ENCODE measurements at places on chromosomes 7 and 10.

- DNase-seq, result no peak
Measured at GRCh38 chr7:144454-144826, 47.9 kb upstream of the FAM20C start.

- DNase-seq, result no peak
Measured at GRCh38 chr7:95859429-95859828, 87.1 kb downstream of the DYNC1I1 start.

DNA sequence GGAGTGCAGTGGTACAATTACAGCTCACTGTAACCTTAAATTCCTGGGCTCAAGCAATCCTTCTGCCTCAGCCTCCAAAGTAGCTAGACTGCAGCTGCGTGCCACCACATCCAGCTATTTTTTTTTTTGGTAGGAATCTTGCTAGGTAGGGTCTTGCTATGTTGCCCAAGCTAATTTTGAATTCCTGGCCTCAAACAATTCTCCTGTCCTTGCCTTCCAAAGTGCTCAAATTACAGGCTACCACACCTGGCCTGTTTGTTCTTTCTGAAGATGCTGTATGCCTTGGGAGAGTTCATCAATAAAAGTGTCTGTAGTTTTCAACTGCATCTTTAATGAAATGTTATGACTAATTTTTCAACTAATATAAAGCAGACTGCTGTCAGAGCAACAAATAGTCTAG, 452 bp downstream of the SAMD9 start:
- DNase-seq, result no peak

- no peak for DNase-seq
Measured at GRCh38 chr7:112422842-112423496, 27.3 kb upstream of the IFRD1 start.

DNA sequence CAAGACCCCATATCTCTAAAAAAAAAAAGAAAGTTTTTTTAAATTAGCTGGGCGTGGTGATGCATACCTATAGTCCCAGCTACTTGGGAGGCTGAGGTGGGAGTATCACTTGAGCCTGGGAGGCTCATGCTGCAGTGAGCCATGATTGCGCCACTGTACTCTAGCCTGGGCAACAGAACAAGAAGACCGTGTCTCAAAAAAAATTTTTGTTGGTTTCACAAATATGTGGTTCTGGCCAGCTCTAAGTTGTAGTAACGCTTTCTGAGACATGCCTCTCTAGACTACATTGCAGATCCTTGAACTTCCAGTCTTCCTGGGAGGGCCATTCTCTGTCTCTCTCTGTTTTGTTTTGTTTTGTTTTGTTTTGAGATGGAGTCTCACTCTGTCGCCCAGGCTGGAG, 24.6 kb upstream of the RHBDD2 start:
- DNase-seq, result no peak

GRCh38 chr10:48600645-48601505, 4.0 kb downstream of the ARHGAP22 start:
- no peak for DNase-seq

DNA sequence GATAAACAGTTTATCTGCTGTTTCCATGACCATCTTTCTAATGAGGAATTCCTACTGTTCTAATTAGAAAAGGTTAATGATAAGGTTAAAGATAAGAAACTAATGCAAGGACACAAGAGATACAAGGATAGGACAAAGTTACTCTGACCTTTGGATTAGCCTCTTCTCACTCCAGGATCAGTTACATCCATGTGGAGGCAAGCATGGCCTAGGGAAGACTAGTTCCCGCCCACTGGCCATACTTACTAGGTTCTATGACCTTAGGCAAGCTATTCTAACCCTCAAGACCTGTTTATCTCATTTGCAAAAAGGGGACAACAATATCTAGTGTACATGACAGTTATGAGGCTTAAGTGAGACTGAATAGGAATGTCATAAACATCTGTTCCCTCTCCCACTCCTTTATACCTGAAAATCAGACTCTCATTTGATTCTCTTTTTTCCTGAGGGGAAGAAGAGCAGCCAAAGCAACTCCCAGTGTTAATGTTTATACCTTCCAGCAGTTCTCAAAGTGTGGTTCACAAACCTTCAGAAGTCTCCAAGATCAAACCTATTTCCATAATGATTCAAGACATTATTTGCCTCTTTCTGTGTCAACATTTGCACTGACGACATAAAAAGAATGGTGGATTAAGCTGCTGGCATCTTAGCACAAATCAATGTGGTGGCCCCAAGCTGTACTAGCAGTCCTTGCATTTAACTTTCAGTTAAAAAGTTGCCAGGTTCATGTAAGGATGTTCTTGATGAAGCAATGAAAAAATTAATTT, 72.0 kb downstream of the SRPK2 start:
- DNase-seq, result no peak

GRCh38 chr7:6394114-6394513, 53.6 kb downstream of the DAGLB start:
- no peak for DNase-seq

DNA sequence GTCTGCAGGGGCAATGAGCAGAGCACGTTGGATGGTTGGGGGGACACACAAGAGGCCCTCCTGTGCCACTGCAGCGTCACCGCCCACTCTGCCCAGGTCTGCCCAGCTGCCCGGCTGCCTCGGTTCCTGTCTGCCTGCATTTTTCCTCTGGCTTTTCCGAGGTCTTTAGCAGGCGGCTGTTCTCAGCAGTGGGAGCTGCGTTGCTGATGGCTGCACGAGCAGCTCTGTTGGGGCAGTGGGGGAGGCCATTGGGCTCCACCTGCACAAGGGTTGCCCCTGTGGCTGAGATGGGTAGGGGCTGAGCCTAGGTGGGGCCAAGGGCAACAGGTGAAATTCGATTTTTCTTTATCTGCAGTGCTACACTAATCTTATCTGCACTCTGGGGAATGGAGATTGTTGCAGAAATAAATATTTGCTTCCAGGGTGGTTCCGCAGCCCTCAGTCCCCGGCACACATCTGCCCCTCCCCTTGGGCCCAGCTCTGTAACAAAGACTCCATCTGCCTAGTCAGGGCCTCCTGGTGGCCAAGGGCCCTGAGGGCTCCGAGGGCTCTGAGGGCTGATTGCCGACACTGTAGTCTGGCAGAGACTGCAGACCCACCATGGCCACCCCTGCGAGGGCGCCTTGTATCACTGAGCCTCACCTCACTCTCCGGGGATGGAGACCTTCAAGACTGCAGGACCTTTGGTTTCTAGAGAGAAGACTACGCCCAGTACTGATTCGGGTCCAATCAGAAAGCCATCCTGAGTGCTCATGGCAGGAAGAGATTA, 141.7 kb upstream of the SHH start:
- no peak for DNase-seq

- DNase-seq, result peak; percentile 53
Measured at GRCh38 chr10:69087590-69088470, at the start of gene SRGN. TSS of gene SRGN (plus strand) at chr10:69088103. CDS start at chr10:69088158, 55 bp downstream.

DNA sequence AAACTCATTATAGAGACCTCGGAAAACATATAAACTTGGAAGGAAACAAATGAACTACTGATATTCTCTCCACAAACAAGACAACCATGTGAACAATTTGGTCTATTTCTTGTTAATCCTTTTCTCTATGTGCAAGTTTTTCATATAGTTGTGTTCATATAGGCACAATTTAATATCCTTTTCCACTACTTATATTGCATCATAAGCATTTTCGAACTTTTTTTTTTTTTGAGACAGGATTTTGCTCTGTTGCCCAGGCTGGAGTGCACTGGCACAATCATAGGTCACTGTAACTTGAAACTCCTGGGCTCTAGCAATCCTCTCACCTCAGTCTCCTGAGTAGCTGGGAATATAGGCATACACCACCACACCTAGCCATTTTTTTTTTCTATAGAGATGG, 5.2 kb downstream of the PEX1 start:
- no peak for DNase-seq
